ENCODE measurements at places on chromosomes 5 and 9.
A peak's percentile ranks its signal among the peaks of the same experiment; 100 is the strongest.

DNA sequence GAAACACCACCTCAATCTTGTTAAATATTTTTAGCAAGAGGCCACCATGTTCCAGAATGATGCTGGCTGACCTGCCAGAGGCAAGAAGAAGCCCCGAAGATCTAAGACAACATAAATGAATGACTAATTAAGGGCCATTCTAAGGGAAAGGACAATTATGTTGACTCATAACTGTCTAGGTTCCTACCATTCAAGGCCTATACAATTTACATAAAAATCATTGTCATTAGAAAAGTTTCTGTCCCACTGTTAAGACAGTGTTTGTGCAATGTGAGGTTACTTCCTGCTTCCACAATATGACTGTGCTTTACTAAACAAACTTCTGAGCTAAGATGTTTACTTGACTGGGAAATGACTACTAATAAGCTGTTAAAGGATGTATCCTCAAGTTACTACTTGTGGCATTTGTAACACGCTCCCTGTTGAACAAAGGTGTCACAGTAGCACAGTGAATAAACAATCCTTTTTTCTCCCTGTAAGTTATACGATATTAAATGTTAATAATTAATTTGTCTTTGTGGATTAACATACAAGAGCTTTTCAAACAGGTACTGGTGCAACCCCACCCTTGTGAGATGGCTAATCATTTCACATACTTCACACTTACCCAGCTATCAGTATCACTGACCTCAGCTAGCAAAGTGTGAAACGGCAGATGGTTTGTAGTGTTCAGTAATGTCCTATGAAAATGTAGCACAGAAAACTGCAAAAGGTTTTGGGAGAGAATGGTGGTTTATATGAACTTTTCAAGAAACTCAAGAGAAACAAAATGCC lies 195.8 kb downstream of the EFNA5 start:
- no peak for DNase-seq

DNA sequence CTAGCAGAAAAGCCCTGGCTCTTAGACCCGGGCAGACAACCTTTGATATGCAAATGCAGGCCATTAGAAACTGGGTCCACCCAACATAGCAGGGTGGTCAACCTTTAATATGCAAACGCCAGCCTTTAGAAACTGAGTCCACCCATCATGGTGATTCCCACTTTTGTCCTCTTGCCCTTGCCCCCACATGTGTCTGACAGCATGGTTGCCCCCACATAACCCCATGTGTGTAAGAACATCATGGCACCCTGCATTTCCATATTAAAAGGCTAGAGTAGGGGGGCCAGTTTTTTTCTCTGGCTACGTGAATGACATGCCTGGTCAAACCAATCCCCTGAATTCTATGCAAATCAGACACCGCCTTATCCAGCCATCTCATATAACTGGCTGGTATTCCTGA lies 273.2 kb upstream of the PRDM9 start:
- DNase-seq: no peak

DNA sequence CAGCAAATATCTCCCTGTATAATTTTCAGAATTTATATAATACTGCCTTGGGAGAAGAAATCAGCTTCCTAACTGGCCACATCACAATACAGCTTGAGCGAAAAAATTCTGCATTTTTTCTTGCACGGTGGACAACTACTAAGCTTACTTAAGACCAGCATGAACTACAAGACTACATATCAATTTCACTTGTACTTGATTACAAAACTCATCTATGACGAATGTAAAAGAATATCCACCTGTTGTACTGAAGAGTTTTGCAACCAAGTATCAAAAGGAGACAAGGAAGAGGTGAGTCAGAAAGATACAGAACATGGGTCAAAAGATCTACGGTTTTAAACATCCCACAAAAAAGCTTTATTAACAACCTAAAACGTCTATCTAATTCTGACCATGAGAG lies 279.4 kb downstream of the BNC2 start:
- DNase-seq: no peak

GRCh38 chr5:172509405-172509781 lies 55.1 kb upstream of the SH3PXD2B start:
- DNase-seq: no peak

GRCh38 chr9:83379045-83379444 lies 159.2 kb downstream of the FRMD3 start:
- DNase-seq: no peak

DNA sequence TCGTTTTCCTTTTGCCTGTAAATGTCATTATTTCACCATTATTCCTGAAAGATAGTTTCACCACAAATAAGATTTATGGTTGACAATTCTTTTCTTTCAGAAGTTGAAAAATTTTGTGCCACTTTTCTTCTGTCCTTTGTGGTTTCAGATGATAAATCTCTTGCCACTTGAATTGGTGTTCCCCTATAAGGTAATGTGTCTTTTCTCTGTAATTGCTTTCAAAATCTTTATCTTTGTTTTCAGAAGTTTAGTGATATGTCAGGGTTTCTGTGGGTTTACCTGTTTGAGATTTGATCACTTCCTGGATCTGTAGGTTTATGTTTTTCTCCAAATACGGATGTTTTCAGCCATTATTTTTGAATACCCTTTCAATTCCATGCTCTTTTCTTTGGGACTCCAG lies 14.6 kb downstream of the RASA1 start:
- no peak for DNase-seq

DNA sequence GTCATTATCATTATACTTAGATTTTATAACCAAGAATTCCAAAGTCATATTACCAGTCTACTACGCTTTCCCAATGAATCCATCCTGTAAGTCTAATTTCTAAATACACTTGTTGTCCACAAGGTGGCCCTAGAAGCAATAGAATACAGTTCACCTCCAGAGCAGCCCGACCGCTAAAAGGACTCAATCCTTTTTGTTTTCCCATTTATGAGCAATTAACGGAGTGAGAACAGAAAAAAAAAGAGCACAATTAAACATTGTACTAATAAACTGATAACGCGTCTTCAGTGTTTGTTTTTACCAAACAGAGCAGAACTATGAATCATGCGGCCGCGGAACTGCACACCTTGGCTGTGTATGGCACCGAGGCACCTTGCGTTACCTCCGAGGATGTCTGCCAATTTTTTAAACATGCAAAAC lies 160.7 kb upstream of the DAPK1 start:
- DNase-seq: peak; percentile 54

GRCh38 chr9:77832639-77833038 lies 184.5 kb upstream of the GNA14 start:
- no peak for DNase-seq

GRCh38 chr9:20394969-20395368 lies 227.3 kb downstream of the MLLT3 start:
- DNase-seq: no peak

GRCh38 chr5:88685591-88686541 lies 197.1 kb downstream of the MEF2C start:
- DNase-seq: no peak

DNA sequence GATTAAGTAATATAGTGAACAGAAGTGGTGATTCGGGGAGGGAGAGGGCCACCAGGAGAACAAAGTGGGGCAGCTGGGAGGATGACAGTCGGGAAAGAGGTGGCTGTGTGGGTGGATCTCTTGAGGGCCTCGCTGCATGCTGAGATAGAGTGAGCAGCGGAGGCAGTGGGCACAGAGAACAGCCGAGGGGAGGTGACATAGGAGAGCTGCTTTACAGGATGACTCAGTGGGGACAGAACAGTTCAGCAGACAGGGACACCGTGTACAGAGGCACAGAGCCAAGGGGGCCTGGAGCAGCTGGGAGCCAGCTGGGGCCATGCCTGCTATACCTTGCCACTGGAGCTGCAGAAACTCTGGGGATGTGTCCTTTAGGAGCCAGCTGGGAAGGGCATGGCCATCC lies 273.9 kb downstream of the GADD45G start:
- peak; percentile 39 for DNase-seq

DNA sequence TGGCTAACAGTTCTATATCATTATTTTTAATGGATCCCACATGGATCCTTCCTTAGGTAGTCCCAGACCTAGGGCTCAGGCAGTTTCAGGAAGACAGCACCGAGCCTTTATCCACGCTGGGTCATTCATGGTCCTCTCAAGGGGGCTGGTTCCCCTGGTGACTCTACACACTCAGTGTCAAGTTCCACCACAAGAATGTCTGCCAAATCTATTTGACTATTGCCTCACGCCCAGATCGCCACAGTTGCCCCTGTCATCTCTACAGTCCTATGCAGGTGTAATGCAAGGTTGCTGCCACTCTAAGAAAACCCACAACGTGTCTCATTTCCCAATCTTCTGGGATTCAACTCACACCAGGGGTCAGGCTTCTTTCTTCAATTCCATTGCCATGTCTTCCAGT lies 8.0 kb upstream of the ZNF366 start:
- DNase-seq: no peak

DNA sequence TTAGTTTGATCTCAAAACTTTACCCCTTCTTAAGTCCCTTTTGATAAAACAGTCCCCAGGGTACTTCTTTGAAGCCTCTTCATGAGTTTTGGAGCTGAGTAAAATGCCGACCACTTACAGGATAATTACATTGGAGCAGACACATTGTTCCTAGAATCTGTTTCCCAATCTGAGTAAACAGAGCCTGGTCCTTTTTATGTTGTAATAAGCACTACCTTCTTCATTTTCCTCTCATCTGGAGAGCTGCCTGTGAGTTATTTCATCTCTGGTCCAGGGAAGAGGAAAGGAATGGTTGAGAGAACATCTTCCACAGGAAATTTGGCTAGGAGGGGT lies 26.3 kb upstream of the GALNT10 start:
- DNase-seq: no peak

DNA sequence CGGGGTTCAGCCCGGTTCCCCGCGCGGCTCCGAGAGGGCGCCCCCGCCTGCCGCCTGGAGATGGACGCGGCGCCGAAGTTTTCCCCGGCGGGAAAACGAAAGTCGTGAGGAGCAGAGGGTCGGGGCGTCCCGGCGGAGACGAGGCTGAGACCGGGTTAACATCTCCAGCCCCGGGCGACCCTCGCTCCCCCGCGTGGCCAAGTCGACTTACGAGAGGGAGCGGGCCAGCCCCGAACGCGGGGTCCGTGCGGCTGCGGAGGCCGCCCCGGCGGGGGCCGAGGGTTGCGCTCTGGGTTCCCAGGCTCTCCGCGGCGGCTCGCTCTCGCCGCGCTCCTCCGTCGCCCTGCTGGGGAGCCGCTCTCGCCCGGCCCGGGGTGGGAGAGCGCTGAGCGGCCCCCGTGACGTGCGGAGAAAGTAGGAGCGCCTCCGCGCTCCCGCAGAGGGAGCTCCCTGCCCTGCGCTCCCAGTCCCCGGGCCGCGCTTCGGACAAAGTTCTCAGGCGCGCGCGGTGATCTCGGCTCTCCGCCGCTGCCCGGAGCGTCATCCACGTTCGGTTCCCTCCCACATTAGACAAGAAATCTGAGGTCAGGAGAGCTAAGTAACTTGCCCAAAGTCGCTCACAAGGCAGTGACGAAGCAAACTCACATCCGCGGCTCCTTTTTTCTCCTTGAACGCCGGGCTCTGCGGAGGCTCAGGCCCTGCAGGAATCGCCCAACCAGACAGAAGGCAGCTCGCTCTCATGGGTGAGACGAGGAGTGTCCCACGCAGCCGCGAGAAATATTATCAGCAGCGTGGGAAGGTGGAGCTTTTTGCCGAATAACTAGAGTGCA lies 1.2 kb upstream of the GCNT4 start:
- DNase-seq: no peak

DNA sequence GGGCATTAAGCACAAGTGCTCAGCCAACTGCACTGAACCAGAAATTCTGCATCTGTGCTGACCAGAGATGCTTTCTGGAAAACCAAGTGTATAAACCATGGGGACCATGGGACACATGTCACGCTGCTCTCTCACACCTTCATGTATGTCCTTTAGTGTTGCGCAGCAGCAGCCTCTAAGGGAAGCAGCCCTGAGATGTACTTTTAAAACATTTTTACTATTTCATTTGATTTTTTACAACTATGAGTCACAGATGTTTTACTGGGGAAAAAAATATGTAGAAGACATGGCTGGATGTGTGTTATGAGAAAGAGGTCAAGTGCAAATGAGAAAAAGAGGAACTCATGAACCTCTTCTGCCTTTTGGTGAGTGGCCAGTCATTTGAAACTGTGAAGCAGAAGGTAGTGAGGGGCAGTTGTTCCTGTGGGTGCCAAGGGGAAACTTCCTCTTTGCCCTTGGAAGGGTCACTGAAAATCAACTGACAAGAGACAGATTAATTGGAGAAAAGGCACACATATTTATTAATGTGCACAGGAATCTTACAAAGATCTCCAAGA lies 31.4 kb upstream of the SYK start:
- DNase-seq: no peak

- DNase-seq: no peak
Observed at GRCh38 chr5:180839935-180840334, 21.1 kb downstream of the ZFP62 start.

DNA sequence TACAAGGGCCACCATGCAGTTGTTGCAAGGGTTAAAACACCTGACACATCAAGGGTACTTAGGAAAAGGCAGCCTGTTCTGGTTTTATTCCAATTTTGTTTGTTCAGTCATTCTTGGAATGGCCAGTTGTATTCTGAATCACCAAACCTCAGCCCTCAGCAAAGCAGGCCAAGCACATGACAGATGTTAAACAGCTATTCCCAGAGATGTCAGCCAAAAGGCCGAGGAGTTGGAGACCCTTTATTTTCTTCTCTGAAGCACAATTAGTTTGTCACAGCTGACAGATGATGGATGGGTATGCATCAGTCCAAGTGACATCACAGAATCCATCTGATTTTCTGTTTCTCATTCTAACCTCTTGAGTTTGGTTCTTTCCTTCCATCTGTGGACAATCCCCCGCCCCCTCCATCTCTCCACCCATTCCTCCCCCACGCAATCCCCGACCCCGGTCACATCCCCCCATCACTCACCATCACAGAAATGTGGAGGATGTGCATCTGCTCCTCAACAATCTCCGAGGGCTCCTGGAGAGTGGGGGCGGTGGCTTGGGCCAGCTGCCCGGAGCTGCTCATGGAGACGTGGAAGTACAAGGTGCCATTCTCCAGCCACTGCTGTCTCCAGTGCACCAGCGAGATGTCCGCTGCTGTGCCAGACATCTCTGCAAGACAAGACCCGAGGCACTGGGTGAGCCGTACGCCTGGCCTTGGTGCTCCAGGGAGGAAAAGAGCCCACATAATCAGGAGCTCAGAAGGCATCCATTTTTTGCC lies 123.8 kb downstream of the ASTN2 start:
- no peak for DNase-seq

DNA sequence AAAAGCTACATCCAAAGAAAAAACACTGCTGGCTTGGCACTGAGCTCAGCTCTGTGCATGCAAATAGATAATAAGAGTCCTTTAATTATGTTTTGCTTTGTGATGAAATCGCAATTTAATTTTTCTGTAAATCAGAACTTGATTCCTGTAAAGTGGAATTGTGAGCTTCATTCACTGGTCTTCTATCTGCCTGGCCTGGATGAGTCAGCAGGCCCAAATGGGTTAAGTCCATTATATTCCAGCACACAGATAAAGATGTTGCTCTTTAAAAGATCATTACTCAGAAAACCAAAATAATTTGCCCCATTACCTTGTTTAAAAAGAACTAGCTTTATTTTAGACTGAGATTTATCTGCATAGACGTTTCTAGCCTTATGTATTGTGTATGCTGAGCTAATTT lies 90.4 kb downstream of the CARTPT start:
- DNase-seq: no peak

GRCh38 chr5:1125030-1125357 lies 13.1 kb upstream of the SLC12A7 start:
- DNase-seq: peak; percentile 17
